ENCODE measurements at places on chromosomes 1 and 21.

GRCh38 chr21:39024538-39024937 is 158.7 kb downstream of the PSMG1 start:
- DNase-seq: no peak

- no peak for DNase-seq
Observed at GRCh38 chr1:37752583-37753471, 12.1 kb downstream of the EPHA10 start.

GRCh38 chr1:226725897-226726267 is 13.2 kb downstream of the ITPKB start:
- DNase-seq: no peak

- DNase-seq: no peak
Observed at GRCh38 chr21:35226968-35227744, 178.1 kb upstream of the RUNX1 start.

GRCh38 chr1:235421751-235422150 is 54.5 kb downstream of the TBCE start:
- no peak for DNase-seq

DNA sequence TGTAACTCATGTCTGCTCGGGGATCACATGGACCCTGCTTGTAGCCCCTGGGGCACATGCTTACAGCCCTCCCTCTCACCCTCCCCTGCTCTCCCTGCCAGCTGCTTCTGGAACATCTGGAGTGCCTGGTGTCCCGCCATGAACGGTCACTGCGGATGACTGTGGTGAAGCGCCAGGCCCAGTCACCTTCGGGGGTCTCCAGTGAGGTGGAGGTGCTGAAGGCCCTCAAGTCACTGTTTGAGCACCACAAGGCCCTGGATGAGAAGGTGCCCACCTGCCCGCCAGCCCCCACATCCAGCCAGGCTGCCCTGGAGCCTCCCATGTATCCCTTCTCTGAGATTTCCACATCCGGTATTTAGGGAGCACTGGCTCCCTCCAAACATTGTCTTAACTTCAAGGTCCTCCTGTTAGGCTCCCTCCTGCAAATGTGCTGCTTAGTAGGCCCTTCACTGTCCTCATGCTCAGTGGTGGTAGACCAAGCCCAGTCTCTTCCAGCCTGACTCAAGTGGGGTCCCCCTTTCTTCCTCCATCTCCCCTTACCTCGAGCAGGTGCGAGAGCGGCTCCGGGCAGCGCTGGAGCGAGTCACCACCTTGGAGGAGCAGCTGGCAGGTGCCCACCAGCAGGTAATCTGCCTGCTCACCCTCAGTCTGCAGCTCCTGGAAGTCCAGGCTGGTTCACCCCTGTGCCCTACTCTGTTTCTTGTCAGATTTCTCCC is 17.7 kb downstream of the PPFIA4 start:
- no peak for DNase-seq

All from anterior cingulate cortex (tissue), 58 donors.